ENCODE measurements at places on chromosomes 6 and 20.

- DNase-seq = no peak
Observed at GRCh38 chr6:161443848-161444247, 170.0 kb upstream of the AGPAT4 start.

GRCh38 chr20:50356525-50356885, 153.7 kb upstream of the PTPN1 start:
- DNase-seq = no peak

- DNase-seq = no peak
Observed at GRCh38 chr6:124334359-124334758, 530.7 kb downstream of the NKAIN2 start.

GRCh38 chr6:21710908-21711627, 117.5 kb downstream of the SOX4 start:
- DNase-seq = no peak

DNA sequence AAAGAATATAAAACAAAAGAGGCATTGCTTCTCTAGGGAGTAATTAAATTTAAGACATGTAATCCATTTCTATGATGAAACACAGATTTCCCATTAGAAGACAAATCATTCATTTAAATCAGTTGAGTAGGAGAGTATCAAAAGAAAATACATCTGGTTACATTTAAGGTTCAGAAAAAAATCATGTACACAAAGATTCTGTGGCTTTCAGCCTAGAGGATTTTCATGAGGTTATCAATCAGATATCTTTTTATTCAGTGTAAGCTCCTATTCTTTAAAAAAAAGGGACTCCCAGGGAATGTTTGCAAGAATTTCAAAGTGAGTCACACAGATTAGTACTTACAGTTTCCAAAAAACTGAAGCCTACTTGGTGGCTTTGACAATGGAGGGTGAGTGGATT, 24.9 kb downstream of the COL21A1 start:
- no peak for DNase-seq

- no peak for DNase-seq
Observed at GRCh38 chr6:107122748-107123147, 7.4 kb upstream of the BEND3 start.

GRCh38 chr6:143368426-143368825, 82.1 kb downstream of the ADAT2 start:
- peak; percentile 8 for DNase-seq

DNA sequence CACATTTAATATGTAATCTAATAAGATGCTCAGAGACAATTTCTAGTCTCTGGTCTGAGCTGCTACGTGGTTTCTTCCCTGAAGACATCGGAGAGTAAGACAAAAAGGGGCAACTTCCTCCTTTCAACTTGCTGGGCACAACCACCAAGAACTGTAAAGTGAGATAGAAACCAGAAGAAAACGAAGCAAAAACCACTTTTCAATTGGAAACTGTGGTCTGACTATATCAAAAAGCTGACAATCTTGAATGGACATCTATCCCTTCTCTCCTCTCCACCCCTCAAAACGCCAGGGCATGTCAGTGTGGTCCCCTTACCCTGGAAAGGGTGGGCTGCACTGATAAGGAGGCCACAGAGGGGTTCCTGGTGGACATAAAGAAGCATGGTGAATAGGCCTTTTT, 269.1 kb downstream of the CD83 start:
- DNase-seq = no peak

DNA sequence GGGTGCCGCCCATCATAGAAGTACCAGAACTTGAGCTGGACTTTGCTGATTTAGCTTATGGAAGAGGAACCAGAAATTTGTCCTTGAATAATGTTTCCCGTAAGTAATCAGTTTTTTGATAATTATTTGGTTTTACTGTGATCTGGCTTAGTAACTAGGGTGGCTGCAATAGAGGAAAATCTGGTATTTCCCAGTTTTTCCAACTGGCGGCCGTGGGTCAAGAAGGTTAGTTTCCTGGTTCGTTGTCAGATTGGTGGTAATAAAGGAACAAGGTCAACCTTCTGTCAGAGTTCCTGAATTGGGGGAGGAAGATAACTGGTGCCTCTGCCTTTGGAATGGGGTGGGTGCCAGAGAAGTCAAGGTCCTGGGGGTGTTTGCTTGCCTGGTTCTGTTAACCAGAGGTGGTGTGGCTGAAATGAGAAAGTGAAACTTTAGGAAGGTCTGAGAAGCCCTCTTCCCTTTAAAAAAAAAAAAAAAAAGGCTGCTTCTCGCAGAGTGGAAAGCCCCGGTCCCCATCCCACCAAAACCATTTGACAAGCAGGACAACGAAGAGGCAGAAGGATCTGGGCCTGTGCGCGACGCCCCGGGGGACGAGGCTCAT, at the start of gene CALHM6:
CALHM6 (plus strand) TSS at position 45 of the 601 bp plus-strand sequence; CDS start at position 600, 555 bp downstream.
- peak; percentile 6 for DNase-seq

DNA sequence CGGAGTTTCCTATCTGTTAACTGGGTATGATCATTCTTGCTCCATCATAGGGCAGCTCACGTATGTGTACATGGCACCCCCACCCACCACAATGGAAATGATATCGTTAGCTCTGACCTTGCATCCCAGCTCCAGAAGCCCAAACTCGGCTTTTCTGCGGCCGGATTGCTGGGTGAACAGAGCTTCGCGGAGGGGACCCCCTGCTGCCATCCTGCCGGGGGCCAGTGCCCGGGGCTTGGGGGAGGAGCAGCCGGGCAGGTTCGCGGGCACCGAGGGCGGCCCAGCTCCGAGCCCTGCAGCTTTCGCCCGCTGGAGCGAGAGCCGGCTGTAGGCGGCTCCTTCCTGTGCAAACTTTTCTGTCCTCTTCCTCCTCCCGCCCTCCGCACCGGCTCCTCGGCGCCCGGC, 24.9 kb upstream of the FUCA2 start:
- peak; percentile 82 for DNase-seq

DNA sequence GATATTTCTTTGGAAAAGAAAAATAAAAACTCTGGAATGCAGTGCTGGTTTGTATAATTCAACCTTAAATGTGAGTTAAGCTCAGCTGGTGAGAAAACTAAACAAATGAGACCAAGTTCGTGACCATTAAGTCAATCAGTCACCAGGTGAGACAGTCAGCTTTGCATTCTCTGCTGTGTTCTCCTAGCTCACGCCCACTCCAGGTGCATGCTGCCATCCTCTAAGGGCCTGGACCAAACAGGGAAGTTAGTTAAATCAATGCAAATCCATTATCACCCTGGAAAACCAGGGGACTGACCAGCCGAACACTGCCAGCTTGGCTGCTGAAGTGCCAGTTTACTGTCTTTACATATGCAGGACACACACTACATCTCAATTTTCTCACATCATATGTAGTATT, 7.2 kb downstream of the TPBG start:
- no peak for DNase-seq

DNA sequence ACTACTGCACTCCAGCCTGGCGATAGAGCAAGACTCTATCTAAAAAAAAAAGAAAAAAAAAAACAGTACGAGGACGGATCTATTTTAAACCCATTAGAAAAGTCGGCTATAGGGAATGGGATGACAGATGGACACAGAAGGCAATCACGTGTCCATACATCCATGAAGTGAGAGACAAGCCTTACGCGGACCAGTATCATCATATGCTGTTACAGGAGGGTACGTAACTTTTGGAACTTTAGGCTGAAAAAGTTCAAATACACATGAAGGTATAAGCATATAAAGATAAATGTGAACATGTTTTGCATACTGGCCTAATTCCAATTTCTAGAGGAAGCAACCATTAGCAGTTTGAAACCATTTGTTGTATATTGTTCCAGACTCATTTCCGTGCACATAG, 109.8 kb upstream of the EXOC2 start:
- no peak for DNase-seq

- DNase-seq = no peak
Observed at GRCh38 chr6:46191961-46192360, 21.2 kb upstream of the ENPP5 start.

- DNase-seq = no peak
Observed at GRCh38 chr20:15847196-15847784, 726.0 kb downstream of the KIF16B start.

DNA sequence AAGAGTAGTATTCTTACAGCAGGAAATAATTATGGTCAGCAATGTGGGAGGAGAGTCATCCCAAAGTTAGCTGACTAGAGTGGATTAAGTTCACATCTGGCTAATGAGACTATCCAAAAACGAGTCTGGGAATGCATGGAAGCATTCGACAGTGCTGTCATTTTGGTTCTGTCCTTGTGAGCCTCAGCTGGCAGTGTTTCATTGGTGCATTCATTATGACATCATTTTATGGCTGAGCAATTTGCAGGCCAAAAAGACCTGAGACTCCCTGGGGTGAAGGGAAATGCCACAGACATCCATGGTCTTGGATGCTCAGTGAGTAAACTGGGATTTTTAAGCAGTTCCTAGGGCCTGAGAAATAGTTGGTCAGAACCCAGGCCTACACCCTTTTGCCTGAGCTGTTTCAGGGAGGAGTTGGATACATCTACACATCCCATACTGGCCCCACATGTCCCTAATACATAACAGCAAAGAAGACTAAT, 196.4 kb upstream of the CCN2 start:
- DNase-seq = no peak

GRCh38 chr20:58544286-58544685, 29.1 kb upstream of the APCDD1L start:
- DNase-seq = no peak

GRCh38 chr6:169714178-169714577, 10.1 kb downstream of the PHF10 start:
- no peak for DNase-seq

DNA sequence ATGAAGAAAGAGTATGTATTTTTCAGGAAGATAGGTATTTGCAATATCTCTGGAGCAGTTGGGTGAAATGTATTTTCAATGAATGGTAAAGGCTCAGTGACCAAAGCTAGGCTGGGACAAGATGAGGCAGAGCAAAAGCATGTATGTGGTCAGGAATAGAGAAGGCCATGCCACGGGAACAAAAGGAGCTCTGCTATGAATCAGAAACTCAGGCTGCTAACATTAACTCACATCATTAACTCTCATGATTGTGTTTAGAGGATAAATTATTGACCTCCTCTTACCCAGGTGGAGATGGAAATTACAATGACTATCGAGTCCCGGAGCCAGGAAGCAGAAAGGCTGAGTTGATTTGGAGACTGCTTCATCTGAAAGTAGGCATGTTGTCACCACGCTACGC, 220.2 kb downstream of the FUT9 start:
- no peak for DNase-seq

- DNase-seq = no peak
Observed at GRCh38 chr6:127015858-127016257, 102.6 kb upstream of the RSPO3 start.

- no peak for DNase-seq
Observed at GRCh38 chr20:22582386-22582963, 1.9 kb downstream of the FOXA2 start.

- peak; percentile 98 for DNase-seq
Observed at GRCh38 chr20:62182469-62183425, at the start of gene MTG2. TSS of gene MTG2 (plus strand) at chr20:62183028. CDS start at chr20:62193421, 10,393 bp downstream.

DNA sequence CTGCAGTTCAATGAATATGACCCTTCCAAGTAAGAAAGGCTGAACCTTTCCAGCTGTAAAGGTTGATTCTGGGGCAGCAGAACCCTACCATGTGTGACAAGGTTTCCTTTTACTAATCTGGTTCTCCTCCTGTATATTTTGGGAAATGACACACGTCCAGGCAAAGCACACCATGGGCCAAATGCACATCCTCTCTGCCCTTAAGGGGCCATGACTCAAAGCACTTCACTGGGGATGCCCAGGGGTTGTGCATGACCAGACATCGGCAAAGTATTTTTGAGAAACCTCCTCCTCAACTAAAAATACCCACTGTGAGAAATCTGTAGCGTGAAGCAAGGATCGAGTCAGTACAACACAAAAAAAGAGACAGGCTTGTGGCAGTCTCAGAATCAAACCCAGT, 174.7 kb downstream of the BACH2 start:
- DNase-seq = no peak

- no peak for DNase-seq
Observed at GRCh38 chr6:147212622-147213021, 8.4 kb downstream of the STXBP5 start.

GRCh38 chr6:111692327-111693164, 86.9 kb upstream of the TRAF3IP2 start:
- DNase-seq = no peak

DNA sequence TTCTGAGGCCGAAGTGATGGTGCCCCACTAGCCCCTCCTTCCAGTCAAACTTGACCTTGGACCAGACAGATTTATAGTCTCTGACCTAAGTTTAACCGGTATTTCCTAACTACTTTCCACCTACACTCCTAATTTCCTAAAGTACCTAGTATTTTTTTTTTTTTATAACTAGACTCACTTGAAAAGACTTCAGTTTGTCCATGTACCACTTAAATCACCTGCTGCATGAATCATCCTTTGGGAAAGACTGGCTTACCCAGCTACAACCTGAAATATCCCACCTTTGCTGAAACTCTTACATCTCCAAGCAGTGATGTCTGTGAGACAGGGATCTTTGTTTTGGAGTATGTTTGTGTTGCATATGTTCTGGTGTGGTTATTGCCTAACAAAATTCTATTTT, 71.1 kb downstream of the ZDHHC14 start:
- DNase-seq = no peak

- DNase-seq = no peak
Observed at GRCh38 chr6:100892693-100893092, 11.6 kb upstream of the ASCC3 start.

DNA sequence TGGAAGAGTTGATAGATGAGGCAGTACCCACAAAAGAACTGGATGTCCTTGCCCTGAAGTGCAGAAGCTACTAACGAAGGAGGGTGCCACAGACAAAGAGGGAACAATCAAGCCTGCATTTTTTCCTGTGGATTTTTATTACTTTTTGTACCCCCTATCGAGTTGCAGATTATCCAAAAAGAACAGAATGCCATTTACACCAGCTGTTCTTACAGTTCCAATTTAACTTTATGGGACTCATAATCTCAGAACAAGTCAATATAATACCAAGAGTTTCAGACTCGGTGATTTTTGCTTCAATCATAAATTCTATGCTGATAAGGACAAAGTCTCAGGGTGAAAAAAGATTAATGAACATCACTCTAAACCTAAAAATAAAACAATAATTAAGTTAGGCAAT, 4.0 kb upstream of the CNKSR3 start:
- no peak for DNase-seq

DNA sequence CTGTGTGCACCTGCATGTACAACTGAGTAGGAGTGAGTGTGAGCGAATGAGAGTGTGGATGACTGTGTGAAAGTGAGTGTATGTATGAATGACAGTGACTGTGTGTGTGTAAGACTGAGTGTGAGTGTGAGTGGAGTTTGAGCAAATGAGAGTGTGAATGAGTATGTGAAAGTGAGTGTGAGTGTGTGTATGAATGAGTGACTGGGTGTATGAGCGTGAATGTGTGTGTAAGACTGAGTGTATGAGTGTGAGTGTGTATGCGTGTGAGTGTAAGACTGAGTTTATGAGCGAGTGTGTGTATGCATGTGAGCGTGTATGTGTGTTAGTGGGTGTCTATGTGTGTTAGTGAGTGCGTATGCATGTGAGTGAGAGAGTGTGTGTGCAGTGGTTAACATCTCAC, 220.8 kb downstream of the QKI start:
- no peak for DNase-seq

- DNase-seq = no peak
Observed at GRCh38 chr6:23953976-23954375, 172.0 kb upstream of the NRSN1 start.

GRCh38 chr6:117481926-117482239, 591 bp upstream of the DCBLD1 start:
- DNase-seq = no peak

Data from suppressor macrophage (primary cell).